ENCODE measurements at places on chromosomes 16 and 17.
A peak's percentile ranks its signal among the peaks of the same experiment; 100 is the strongest.

- no peak for DNase-seq
These were observed 22.3 kb downstream of the ACTG1 start for GRCh38 chr17:81489998-81490992.

GRCh38 chr16:22743401-22743800 lies 70.6 kb upstream of the HS3ST2 start:
- DNase-seq, result no peak

DNA sequence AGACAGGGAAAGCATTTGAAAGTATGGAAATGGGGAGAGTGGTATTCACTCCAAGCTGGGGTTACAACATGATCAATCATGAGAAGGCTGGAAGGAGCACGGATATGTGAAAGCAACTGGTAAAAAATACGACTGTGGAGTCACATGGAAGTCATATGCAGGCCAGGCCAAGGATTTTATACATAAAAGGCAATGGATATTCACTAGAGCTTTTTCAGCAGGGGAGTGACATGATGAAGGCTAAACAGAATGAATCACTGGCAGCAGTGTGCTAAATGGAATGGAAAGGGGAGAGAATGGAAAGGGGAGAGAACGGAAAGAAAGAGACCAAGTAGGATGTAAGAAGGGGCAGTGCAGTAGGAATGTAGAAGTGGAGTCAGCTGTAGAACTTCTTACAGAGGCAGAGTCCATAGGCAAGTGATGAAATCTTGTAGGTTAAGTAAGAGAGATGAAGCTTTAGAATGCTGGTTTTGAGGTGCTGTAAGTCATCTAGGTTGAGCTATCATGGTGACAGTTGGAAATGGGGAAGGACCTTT lies 13.0 kb upstream of the NETO2 start:
- DNase-seq, result no peak

DNA sequence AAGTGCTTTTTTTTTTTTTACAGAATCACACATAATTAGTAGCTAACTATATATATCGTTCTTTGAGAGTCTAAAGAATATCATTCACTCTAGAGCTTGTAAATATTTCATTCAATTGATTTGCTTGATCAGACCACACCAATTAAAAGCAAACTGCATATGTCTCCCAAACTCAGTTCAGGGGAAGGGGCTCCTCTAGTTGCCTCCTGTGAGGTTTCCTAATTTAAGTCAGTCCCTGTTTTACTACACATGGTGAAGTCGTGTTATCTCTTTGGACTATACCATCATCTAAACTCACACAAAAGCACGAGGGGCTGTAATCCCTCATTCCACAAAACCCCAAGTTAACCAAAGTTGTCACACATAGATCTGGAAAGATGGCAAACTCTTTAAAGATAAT lies 11.7 kb downstream of the NACA2 start:
- no peak for DNase-seq

GRCh38 chr16:85284141-85284817 lies 172.0 kb upstream of the CIBAR2 start:
- no peak for DNase-seq

DNA sequence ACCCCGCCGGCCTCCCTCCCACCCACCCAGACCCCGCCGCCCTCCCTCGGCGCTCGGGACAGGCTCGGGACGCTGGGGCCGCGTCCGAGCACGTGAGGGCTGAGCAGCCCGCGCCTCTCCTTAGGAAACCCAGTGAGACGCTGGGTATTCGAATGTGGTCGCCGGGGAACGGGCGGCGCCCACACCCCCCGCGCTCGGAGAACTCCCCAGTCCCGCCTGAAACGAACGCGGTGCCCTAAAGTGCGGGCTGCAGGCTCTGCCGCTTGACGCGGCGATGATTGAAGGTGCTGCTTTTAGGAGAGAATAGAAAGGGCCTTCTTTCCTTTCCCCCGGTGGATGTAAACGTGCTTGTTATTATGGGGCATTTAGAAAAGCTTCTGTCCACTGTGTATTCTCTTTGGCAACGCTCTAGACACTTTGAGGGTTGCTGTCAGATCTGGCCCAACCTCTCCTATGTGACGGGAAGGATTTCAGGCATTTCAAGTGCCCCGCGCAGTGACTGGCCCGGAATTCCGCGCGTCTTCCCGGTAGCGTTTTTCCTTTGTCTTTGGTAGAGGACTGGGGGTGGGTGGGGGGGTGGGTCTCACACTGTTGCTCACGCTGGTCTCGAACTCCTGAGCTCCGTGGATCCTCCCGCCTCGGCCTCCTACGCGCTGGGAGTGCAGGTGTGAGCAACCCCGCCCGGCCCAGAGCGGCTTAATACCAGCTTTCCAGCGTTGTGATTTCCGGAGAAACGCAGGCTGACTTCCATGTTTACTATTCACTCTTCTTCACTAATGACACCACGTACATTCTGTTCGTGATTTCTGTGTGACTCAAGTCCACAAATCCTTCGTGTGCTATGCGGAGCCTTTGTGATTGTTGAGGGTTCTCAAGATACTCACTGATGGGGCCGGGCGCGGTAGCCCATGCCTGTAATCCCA lies 21.8 kb upstream of the FOXK2 start:
- DNase-seq, result no peak

- DNase-seq, result no peak
These were observed 29.1 kb downstream of the CDH13 start for GRCh38 chr16:82655720-82656490.

DNA sequence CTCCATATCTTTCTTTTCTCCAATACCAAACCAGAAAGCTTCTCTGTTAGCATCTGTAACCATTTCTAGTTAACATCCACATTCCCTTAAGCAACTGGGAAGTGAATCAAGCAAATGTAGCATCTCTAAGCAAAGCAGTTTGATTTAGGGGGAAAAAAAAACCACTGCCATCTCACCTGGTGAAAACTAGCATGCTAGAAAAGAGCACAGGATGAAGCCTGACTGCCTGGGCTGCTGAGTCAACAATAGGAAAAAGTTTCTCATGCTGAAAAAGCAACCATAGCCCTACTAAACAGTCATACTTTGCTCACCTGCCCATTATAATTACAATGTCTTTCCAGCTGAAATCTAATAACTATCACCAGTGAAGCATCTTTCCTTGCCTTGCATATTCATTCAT lies 139.3 kb downstream of the ANKFN1 start:
- DNase-seq, result peak; percentile 37

DNA sequence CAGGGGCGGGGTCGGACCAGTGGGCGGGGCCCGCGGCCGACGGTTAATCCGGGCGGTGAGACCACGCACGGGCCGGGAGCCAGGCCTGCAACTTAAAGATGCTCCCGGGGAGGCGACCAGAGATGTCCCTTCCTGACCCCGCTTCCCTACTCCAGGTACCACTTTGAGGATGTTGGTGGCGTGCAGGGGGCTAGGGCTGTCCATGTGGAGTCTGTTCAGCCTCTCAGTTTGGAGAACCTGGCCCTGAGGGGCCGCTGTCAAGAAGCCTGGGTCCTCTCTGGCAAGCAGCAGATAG lies 580 bp downstream of the RANGRF start:
- no peak for DNase-seq

- DNase-seq, result no peak
These were observed 111.1 kb downstream of the SMG6 start for GRCh38 chr17:2192367-2193057.

- DNase-seq, result no peak
These were observed 1483.7 kb upstream of the GOT2 start for GRCh38 chr16:60217787-60218186.

- no peak for DNase-seq
These were observed 12.2 kb downstream of the C16orf95 start for GRCh38 chr16:87304951-87305350.
